ENCODE measurements at places on chromosomes 16 and 17. TPM values are rescaled to one million over a fixed set of nuclear protein-coding genes. Genes with fewer than 3 reads are reported as not detected.
A peak's percentile ranks its signal among the peaks of the same experiment; 100 is the strongest.

DNA sequence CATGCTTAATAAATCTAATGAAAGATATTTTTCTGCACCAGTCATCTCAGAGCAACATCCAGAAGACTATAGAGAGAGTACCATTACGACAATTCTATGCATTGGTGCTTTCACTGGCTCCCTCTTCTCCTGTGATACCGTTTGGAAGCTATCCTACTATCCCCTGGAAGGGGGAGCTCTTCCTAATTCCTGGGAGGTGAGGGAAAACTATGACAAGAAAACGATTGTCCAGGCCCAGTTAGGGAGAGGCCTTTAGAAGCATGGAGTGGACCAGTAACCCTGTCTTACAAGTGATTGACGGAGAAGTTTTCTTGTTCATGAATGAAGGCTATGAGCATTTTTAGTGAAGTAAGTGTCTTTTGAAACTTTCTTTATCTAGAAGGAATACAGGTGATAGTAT is 150.2 kb downstream of the TANC2 start:
- no peak for DNase-seq

DNA sequence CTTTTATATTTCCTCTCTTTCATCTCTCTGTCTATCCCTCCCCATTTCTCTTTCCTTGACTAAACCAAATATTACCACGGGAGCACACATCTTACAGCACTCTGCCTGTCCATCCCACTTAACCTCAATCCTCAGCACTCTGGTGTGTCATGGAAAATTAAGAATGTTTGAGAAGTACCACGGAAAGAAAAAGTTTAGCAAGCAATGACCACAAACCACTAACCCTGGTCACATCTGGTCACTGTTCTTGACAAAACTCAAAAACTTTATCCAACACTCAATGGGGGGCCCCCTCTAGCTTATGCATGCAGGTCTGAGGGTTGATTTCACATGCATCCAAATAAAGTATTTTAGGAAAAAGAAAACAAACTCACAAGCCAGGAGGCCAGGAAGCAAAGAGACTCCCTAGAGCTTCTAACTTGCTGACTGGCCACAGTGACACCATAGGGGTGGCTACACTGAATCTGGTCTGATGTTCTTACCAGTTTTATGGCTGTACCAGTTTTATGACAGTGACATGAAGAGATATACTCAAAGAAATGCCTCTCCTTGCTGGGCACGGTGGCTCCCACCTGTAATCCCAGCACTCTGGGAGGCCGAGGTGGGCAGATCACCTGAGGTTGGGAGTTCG is 229.2 kb downstream of the STX8 start:
- DNase-seq: peak; percentile 19

DNA sequence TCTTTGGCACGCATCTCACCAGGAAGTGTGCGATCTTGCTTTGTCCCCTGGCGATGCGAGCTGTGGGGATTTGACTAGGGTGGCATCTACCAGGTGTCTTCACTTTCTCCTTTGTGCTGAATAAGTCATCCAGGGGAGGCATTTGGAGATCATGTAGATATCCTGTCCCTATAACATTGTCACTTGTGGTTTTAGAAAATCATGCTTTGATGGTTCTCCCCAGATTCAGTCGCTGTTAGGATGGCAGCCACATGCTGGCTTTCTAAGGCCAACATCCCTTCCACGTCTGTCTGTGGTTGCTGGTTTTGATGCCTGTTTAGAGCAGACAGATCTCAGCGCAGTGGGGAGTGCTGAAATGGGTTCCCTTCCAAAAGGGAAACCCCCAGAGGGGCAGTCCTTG is 2.5 kb downstream of the ADAD2 start:
- no peak for DNase-seq

GRCh38 chr16:57401943-57402640 is 2.5 kb upstream of the CCL17 start:
- DNase-seq: no peak

DNA sequence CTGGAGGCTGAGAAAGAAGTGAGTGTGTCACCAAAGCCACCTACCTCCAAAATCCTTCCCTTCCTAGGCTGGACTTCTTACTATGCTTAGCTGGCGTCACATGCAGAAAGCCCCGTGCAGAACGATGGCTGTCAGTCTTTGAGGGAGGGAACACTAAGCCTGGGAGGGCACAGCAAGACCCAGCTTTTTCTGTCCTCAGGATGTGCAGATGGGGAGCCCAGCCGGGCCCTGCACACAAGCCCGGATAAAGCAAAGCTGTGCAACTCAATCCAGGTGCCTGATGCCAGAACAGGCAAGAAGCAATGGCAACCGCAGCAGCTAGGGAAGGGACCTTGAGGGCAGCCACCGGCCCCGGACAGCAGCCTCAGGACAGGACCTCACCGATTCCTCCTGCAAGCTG is 13.9 kb upstream of the USP36 start:
- DNase-seq: no peak

Gene ATP2A3
- 108 TPM for total RNA-seq

Gene NPIPB13
- total RNA-seq: 20.4 TPM

DNA sequence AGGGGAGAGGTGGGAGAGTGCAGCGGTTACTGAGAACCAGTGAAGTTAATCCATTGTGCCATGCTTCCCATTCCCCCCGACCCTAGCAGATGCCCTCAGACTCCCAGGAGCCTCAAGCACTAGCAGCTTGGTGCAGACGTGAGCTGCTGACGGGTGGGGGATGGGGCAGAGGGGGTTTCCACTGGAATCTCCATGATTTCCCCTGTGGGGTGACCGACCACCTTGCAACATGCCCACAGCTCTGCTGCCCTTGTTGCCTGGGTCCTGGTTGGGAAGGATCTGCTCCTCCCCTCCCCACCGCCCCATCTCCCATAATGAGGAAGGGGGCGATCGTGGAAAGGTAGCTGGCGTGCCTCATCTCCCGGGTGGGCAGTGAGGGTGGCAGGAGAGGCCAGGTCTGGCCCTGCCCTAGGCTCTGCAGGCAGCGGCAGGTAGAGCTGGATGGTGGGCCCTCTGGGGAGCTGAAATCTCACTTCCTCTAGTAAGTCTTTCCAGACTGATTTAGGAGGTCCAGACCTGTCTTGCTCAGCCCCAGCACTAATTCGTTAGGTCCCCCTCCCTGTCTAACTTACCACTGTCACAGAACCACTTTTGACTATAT is 9.6 kb downstream of the FLOT2 start:
- DNase-seq: no peak

DNA sequence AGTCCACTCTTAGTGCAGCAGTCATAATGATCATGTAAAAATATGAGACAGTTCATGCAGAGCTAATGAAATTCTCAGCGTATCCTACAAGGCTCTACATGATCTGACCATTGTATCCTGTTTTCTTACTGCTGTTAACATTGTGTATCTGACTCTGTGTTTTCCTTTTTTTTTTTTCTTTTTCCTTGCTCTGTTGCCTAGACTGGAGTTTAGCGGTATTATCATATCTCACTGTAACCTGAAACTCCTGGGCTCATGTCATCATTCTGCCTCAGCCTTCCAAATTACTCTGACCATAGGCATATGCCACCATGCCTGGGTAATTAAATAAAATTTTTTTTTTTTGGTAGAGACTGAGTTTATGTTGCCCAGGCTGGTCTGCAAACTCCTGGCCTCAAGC is 12.1 kb downstream of the DUS2 start:
- no peak for DNase-seq

- no peak for DNase-seq
Observed at GRCh38 chr17:79164913-79165695, 90.5 kb downstream of the ENGASE start.

Gene SGCA
- total RNA-seq: 1.7 TPM

GRCh38 chr16:79348521-79349306 is 251.8 kb downstream of the MAF start:
- DNase-seq: peak; percentile 25

Gene JPH3
- 0.74 TPM for total RNA-seq
